T-helper 17 cell (primary cell): ENCODE measurements at places on chromosomes 3 and 15.

- no peak for DNase-seq
Observed at GRCh38 chr15:84023636-84024035, 211.9 kb upstream of the GOLGA6L4 start.

GRCh38 chr3:156516961-156517360, 38.0 kb downstream of the SSR3 start:
- no peak for DNase-seq

- no peak for DNase-seq
Observed at GRCh38 chr3:161989012-161989411, 492.4 kb downstream of the OTOL1 start.

- DNase-seq = no peak
Observed at GRCh38 chr3:40143283-40144090, 166.0 kb upstream of the EIF1B start.

- no peak for DNase-seq
Observed at GRCh38 chr3:45693941-45694521, 4.8 kb downstream of the SACM1L start.

DNA sequence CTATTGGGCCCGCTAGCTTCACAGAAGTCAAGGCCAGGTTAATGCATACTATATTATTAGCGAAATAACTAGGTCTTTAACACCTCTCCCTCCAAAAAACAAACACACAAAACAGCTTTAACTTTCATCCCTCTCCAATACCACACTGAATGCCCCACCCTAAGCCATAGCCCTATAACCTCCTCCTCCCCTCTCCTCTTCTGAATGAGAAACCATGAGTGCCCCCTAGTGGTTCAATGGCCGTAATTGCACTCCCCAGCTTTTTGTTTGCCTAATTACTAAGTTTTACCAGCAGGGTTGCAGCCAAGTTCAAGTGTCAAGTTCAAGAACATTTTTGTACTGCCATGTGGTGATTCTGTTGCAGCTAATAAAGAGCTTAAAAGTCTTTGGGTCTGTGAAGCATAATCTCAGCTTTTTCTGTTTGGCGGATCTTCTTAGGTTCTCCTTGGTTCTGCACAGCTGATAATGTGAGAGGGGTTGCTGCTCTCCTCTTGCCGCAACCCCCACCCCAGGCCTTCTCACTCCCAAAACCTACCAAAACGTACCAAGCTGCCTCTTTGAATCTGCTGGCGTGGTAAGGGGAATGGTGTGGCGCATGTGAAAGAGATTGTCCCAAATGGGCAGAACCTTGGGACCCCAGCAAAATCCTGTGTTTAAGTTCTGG, 57.9 kb downstream of the RPL22L1 start:
- no peak for DNase-seq

GRCh38 chr3:83002869-83003445, 1241.5 kb upstream of the GBE1 start:
- DNase-seq = no peak

DNA sequence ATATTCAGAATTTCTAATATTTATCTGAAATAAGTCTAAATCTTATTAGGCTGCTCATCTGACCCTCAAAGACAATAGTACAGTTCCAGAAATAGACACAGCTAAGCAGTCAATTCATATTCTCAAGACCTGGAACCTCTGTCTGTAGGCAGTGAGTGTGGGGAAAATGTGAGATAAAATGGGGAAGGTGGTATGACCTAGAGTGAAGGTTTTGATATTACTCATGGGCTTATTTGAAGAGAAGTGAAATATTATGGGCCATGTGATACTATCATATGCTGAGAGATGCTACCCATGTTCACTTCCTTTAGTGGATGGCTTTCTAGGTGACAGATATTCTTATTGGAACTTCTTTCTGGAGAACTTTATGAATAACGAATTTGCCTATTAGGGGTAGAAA, 33.5 kb downstream of the TGFBR2 start:
- no peak for DNase-seq

DNA sequence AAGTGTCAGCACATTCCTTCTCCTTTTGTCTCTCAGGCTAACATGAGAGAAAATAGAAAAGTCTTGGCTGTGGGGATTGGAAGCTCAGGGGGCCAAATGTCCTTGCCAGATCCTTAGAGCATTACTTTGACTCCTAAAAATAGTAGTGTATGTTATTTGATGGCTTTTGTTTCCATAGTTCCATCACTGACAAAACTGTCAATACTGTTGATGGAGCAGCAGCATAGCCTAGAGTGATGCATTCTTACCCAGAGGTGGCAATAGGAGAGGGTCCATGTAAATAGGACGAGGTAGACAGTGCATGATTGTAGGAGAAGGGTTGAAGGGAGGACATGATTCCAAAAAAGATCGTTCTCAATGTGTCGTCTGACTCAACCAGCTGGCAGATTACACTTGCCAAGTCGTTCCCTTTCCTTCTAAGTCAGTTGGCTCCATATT, 282.7 kb upstream of the TPRG1 start:
- no peak for DNase-seq

GRCh38 chr15:69592954-69593353, 140.3 kb downstream of the RPLP1 start:
- DNase-seq = no peak

DNA sequence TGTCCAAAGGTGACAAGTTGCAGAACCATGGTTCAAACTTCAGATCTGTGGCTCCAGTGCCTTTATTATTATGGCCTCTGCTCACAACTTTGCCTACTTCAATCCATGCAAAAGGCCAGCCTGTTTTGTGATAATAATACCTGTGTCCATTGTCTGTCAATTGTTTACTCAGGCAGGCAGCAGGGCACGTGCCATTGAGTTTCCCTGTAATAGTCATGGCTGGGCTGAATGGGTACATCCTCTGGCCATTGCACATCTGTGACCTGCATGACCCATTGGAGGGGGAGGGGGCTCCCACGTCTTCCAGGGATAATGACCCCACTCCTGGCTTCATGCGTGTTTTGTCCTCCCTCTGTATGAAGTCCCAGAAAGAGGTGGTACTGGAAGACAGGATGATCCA, 215.4 kb downstream of the SSR3 start:
- DNase-seq = no peak

DNA sequence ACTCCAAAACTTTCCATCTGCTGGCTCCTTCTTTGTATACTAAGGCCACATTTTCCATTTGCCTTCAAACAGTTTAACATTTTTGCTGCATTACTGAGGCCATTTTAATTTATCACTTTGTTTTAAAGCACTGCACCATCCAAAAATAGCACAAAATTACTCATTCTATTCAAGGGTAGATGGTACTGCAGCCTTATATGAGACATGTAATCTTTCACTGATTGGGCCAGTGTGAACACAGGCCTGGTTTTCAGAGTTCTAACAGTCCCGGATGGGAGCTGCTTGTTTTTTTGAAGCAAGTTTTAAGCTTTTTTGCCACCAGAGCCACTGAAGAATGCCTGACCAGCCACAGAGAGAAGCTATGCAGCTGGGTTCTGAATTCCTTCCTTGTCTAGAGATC, 172.3 kb upstream of the TSC22D2 start:
- DNase-seq = no peak

GRCh38 chr3:165839296-165840076, 2.3 kb upstream of the BCHE start:
- no peak for DNase-seq

DNA sequence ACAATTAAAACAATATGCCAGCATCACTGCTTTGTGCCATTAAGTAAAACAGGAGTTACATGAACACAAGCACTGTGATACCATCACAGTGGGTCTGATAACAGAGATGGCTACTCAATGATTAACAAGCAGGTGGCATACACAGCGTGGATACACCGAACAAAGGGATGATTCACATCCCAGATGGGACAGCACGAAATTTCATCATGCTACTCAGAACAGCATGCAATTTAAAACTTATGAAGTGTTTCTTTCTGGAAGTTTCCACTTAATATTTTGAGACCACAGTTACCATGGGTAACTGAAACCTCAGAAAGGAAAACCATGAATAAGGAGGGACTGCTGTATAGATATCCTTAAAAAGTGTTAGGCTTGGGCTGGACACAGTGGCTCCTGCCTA, 44.5 kb downstream of the SLC24A1 start:
- no peak for DNase-seq

DNA sequence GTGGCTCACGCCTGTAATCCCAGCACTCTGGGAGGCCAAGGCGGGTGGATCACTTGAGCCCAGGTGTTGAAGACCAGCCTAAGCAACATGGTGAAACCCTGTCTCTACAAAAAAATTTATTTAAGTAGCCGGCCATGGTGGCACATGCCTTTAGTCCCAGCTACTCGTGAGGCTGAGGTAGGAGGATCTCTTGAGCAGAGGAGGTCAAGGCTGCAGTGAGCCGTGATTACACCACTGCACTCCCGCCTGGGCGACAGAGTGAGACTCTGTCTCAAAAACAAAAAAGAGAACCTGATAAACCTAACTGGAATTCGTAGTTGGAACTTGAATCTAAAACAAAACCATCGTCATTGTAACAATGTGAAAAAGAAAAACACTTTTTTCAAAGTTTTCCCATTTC, 57.1 kb downstream of the TCAIM start:
- DNase-seq = no peak

DNA sequence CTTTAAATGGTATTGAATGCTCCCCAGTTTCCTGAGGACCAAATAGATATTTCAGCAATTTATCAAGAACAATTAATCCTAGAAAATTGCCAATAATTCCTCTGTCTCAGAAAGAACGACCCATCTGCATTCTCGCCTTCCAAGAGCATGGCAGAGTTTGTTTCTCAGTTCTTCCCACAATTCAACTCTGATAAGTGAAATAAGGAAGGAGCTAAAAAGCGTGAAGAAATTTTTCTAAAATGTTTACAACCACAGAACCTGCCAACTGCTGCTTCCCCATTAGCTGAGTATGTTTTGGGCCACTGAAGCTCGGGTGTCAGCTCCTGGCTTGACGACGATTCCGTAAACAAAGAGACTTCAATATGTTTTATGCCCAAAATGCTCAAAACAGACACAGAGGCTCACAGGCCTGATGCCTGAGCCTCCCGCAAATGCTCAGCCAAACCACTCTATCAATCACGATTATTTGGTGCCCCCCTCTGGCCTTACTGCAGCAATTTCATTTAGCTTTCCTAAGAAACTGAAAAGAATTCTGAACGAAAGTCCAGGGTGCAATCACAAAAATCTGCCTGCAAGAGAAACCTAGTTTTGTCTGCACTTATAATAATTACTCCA, 259.2 kb upstream of the CCDC54 start:
- DNase-seq = no peak

- DNase-seq = no peak
Observed at GRCh38 chr15:93837450-93837849, 393.9 kb upstream of the MCTP2 start.

DNA sequence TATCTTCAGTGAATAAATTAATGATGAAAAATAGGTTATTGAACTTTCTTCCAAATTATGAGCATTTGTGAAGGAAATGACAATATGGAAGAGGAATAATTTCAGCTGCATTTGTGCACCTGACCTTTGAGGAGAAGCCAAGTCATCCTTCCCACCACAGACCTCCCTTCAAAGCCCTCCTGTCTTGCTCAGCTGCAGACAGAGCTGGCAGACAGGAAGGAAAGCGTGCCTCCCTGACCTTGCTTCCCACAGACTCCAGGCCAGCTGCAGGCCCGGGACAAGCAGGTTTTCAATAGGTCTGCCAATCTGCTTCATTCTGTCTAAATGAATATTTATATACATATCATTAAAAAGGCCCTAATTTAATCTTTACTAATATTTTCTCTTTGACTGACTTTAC, 152.9 kb upstream of the RBMS3 start:
- no peak for DNase-seq

DNA sequence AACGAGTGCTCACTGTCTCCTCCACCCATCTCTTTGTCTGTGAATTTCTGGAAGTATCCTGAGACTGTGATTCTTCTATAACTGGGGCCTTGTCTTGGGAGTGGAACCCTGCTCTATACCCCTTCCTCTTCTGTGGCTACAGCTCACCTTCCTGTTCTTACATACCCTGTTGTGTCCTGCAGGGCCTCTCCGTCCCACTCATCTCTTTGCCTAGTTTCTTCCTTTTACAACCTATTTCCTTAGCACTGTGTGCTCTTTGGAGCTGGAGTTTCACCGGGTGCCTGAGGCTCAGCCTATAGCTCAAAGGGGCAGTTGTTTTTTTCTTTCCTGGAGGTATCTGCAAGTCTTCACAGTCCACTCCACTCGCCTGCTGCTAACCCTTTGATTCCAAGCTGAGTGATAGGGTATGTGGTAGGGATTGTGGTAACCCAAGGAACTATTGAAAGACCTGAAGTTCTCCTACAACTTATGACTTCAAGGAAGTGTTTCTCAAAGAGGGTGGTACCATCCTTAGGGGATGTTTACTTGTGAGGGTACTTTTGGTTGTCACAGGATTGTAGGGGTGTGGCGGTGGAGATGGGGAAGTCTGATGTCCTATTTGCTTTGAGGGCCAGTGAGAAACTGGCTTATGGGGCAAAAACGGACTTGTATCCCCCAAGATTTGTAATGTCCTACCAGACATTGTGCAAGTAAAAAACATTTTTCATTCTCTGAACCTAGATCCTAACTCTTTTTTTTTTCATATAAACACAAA, 66.6 kb upstream of the ARL8B start:
- DNase-seq = no peak

DNA sequence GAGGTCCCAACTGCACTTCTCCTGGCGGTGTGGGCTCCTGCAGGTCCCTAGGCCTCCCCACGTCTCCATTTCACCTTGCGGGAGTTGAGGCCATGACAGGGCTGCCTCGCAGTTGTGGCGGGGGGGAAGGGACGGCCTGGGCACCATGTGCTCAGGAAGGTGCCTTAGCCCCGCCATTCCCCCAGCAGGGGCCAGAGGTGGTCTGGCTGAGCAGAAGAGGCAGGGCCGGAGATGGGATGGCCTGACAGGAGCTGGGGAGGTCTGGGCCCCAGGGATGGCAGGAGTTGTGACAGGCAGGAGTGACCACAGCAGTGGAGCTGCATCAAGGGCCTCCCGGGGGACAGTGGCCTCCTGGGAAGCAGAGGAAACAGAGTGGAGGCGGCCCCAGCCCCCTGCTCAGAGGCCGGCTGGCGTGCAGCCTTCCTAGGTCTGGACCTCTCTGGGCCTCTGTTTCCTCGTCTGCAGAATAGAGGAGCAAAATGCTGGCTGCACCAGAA, 18.7 kb upstream of the KLF15 start:
- no peak for DNase-seq

DNA sequence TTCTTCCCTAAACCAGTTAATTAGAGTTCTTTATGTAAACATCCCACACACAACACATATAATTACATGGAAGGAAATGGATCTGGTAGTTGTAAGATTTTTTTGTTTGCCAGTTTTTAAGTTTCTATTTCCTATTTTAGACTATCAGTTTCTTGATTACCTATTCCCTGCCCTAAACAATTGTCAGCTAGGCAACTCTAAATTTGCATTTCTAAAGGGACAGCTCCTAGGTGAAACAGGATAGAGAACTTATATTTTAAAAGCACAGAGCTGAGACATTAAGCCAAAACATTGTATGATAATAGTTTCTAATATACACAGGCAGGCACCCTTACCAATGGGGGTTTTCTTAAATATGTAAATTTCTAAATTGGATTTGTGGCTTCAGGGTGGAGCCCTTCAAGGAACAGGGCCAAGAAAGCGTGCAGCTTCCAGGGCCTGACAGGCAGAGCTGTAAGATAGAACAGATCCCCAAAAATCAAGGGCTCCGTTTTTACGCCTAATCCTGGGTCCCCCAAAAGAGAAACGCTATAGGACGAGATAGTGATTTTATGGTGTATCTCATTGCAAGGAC, 8.9 kb downstream of the LEKR1 start:
- no peak for DNase-seq
